ENCODE measurements at places on chromosomes 16 and 17.

- H3K4me1 ChIP-seq, result no peaks in the 10 kb centered on the region
- no peak overlapping the region for H3K4me3 ChIP-seq
Measured at GRCh38 chr16:89155184-89155679, 16.3 kb upstream of the CDH15 start.

- no peak overlapping the region for H3K27ac ChIP-seq
- H3K4me3 ChIP-seq, result no peak overlapping the region
- no peaks in the 10 kb centered on the region for H3K27me3 ChIP-seq
- no peaks in the 10 kb centered on the region for H3K36me3 ChIP-seq
Measured at GRCh38 chr16:85492295-85492864, 120.7 kb upstream of the GSE1 start.

DNA sequence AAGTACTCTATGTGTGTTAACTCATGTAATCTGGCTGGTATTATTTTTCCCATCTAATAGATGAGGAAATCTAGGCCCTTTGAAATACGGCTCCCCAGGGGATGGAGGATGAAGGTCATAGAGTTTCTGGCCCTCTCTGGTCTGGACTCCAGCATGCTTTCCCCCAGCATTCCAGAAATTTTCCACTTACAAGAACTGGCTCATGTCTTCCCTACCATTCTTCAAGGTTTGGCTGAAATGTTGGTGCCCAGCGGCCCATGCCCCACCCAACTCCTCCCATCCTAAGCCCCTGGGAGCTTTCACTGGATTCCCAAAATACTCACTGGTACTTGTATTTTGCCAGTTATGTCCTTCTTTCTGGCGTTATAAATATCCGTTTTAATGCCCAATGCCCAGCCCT lies 237.5 kb upstream of the NLRP1 start:
- H3K27me3 ChIP-seq, result no peaks in the 10 kb centered on the region
- no peaks in the 10 kb centered on the region for H3K36me3 ChIP-seq
- H3K4me1 ChIP-seq, result no peaks in the 10 kb centered on the region
- H3K4me3 ChIP-seq, result no peak overlapping the region

GRCh38 chr17:38508954-38509771 lies 80.9 kb downstream of the ARHGAP23 start:
- H3K36me3 ChIP-seq, result peaks cover 2% of the 10 kb centered on the region
- DNase-seq, result peak; percentile 89
- no peak overlapping the region for H3K4me3 ChIP-seq
- no peaks in the 10 kb centered on the region for H3K27me3 ChIP-seq
- no peak overlapping the region for H3K27ac ChIP-seq

GRCh38 chr17:80795754-80796153 lies 195.9 kb upstream of the CHMP6 start:
- no peak overlapping the region for H3K27ac ChIP-seq
- no peak overlapping the region for H3K4me3 ChIP-seq
- no peaks in the 10 kb centered on the region for H3K27me3 ChIP-seq
- H3K36me3 ChIP-seq, result no peaks in the 10 kb centered on the region
- DNase-seq, result peak; percentile 74

GRCh38 chr17:55444471-55445441 lies 23.1 kb upstream of the MMD start:
- no peaks in the 10 kb centered on the region for H3K36me3 ChIP-seq
- no peaks in the 10 kb centered on the region for H3K27me3 ChIP-seq
- H3K27ac ChIP-seq, result no peak overlapping the region
- DNase-seq, result no peak
- H3K4me3 ChIP-seq, result no peak overlapping the region

DNA sequence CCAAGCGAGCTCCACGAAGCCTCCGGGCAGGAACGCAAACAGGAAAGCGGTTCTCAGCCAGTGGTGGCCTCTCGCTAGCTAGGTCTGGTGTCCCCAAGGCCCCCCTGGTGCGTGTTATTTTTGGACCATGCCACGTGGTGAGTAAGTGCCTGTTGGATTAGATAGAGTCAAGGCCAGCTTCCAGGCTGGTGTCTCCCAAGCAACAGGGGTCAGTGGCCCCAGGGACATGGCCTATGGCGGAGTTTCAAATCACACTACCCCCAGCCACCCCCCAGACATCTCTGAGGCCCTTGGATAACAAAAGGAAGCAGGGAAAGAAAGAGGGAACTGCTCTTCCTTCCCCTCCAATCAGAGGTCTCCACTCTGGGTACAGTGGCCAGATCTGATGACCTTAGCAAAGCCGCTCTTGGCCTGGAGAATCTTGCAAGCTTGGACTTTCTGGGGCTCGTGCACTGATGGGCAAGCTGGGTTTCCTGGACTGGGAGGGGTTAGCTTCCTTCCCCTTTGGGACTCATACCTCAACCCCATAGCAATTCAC lies 58.2 kb downstream of the MAF start:
- H3K27ac ChIP-seq, result no peak overlapping the region
- no peak overlapping the region for H3K4me3 ChIP-seq
- no peaks in the 10 kb centered on the region for H3K36me3 ChIP-seq

DNA sequence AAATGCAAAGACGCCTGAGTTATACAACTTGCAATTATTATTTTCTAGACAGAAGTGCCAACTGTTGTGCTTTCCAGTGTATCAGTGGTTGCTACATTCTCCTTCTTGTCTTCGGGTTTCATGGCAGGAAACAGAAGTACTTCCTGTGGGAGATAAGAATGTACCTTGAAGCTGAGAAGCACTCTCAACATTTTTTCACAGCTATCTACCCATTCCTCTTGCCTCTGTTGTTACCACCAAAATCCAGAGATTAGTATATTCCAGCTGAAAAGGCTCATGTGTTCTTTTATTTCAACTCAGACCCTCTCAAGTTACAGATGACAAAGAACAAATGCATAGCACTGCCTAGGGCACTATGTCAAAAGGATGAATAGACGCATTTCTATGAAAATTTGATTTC lies 4.8 kb upstream of the ADAT1 start:
- H3K4me3 ChIP-seq, result no peak overlapping the region
- H3K4me1 ChIP-seq, result no peaks in the 10 kb centered on the region
- no peaks in the 10 kb centered on the region for H3K27me3 ChIP-seq
- no peak overlapping the region for H3K27ac ChIP-seq
- no peak for DNase-seq

- no peak overlapping the region for H3K27ac ChIP-seq
- H3K4me1 ChIP-seq, result no peaks in the 10 kb centered on the region
- no peaks in the 10 kb centered on the region for H3K27me3 ChIP-seq
- peak; percentile 43 for DNase-seq
- no peaks in the 10 kb centered on the region for H3K36me3 ChIP-seq
- no peak overlapping the region for H3K4me3 ChIP-seq
Measured at GRCh38 chr17:19322861-19323260, 39.7 kb downstream of the B9D1 start.

DNA sequence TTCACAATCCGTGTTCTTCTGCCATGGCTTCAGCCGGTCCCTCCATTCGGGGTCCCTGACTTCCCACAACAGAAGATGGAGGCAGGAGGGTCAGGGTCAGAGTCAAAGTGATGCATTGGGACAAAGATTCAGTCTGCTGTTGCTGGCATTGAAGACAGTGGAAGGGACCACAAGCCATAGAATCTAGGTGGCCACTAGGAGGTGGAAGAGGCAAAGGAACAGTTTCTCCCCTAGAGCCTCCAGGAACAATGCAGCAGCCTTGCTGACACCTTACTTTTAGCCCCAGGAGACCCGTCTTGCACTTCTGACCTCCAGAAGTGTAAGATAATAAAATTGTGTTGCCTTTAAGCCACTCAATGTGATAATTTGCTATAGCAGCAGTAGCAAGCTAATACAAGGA lies 55.9 kb downstream of the MFSD11 start:
- H3K27me3 ChIP-seq, result no peaks in the 10 kb centered on the region
- no peaks in the 10 kb centered on the region for H3K36me3 ChIP-seq
- no peak for DNase-seq
- H3K4me3 ChIP-seq, result no peak overlapping the region
- H3K27ac ChIP-seq, result no peak overlapping the region

DNA sequence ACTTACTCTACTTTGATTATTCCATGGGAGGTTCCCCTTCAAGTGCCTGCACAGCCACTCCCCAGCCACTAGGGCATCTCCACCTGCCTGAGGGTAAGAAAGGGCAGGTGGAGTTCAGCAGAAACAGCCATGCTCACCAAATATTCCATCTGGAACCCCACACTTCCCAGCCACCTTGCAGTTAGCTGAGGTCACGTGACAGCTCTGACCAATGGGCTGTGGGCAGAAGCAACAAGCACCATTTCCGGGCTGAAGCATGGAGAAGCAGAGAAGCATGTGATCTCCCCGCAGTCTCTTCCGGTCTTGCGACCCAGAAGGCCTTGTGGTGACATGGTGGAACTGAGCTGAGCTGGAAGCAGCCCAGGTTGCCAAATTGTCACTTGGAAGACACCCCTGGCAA lies 108.6 kb downstream of the CCT6B start:
- H3K27me3 ChIP-seq, result no peaks in the 10 kb centered on the region
- no peak overlapping the region for H3K27ac ChIP-seq
- DNase-seq, result no peak
- no peak overlapping the region for H3K4me3 ChIP-seq

DNA sequence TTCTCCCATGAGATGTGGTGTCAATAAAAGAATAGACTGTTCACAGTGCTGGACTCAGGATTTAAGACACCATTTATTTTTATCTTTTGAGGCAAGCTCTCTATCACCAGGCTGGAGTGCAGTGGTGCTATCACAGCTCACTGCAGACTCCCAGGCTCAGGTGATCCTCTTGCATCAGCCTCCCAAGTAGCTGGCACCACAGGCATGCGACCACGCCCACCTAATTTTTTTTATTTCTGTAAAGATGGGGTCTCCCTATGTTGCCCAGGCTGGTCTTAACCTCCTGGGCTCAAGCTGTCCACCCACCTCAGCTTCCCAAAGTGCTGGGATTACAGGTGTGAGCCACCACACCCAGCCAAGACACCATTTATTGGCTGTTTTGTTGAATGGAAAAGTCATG lies 18.6 kb upstream of the DRG2 start:
- no peak for DNase-seq
- H3K27ac ChIP-seq, result no peak overlapping the region

DNA sequence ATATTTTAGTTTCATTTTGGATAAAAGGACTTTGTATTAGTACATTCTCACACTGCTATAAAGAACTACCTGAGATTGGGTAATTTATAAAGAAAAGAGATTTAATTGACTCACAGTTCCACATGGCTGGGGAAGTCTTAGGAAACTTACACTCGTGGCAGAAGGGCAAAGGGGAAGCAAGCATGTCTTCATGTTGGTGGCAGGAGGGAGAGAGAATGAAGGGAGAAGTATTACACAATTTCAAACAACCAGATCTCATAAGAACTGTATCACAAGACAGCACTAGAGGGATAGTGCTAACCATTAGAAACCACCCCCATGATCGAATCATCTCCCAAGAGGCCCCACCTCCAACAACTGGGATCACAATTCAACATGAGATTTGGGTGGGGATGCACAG lies 142.9 kb downstream of the USP31 start:
- H3K4me3 ChIP-seq, result no peak overlapping the region
- H3K27me3 ChIP-seq, result no peaks in the 10 kb centered on the region
- no peak for DNase-seq
- no peaks in the 10 kb centered on the region for H3K4me1 ChIP-seq

- H3K36me3 ChIP-seq, result no peaks in the 10 kb centered on the region
- peak overlapping the region; percentile 81 for H3K4me3 ChIP-seq
- no peak for DNase-seq
- H3K4me1 ChIP-seq, result no peaks in the 10 kb centered on the region
- no peak overlapping the region for H3K27ac ChIP-seq
- H3K27me3 ChIP-seq, result no peaks in the 10 kb centered on the region
Measured at GRCh38 chr17:62704381-62704971, 77.0 kb downstream of the MRC2 start.

DNA sequence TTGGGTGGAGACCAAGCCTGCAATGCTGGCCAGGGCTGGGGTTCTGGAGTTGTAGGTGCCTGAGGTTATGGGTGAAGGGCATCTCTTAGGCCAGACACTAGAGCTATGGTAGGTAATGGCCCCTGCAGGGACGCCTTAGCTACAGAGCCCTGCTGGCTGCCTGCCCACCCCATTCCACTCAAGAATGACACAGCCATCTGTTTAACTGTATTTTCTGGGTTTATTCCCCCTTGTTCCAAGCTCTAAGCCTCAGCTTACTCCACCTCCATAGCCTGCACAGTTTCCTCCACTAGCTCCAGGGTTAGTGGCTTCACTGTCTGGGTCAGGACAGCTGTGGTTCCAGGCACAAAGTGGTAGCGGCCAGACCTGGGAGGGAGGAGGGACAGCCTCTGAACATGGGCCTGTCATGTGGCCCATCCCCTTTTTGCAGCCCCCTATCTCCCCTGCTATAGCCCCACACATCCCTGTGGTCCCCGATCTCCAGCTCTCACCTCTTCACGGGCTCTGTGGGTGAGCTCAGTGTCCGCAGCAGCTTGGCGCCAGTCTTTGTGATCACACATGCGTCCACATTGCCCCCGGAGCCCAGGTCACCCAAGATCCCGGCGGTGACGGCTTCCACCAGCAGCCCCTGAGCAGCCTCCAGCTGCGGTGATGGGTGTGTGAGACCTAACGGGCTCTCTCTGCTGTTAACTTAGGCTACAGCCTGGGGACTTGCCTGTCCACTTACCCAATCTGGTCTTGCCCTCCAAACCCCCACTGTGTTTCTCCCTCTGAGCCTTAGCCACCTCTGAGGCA lies 2.1 kb downstream of the PSMB10 start:
- no peaks in the 10 kb centered on the region for H3K27me3 ChIP-seq
- H3K4me1 ChIP-seq, result no peaks in the 10 kb centered on the region
- no peak overlapping the region for H3K4me3 ChIP-seq

- DNase-seq, result no peak
- H3K4me3 ChIP-seq, result no peak overlapping the region
- H3K27me3 ChIP-seq, result no peaks in the 10 kb centered on the region
Measured at GRCh38 chr17:33475594-33475993, 182.5 kb upstream of the ASIC2 start.

GRCh38 chr16:68626557-68626956 lies 18.6 kb upstream of the CDH3 start:
- no peaks in the 10 kb centered on the region for H3K27me3 ChIP-seq
- H3K36me3 ChIP-seq, result no peaks in the 10 kb centered on the region
- H3K4me3 ChIP-seq, result no peak overlapping the region
- DNase-seq, result no peak

- no peak for DNase-seq
- H3K4me3 ChIP-seq, result no peak overlapping the region
- no peaks in the 10 kb centered on the region for H3K4me1 ChIP-seq
- H3K27ac ChIP-seq, result no peak overlapping the region
Measured at GRCh38 chr17:59533694-59534093, 31.7 kb upstream of the DHX40 start.

DNA sequence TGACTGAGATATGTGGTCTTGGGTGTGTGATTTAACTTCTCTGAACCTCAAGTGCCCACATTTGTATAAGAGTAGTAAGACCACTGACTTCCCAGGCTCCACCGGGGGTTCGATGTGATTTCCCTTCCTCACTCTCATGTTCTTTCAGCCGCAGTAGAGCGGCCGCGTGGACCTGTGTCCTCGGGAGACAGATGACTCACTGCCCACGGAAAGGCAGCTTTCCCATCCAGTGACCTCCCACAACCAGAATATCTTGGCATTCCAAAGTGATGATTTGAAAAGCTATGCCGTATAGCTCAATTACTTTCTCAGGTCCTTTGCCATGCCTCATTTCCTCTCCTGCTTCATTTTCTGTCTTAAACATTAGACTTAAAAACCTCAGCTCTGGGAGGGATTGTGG lies 73.6 kb downstream of the IL21R start:
- peak; percentile 54 for DNase-seq
- no peak overlapping the region for H3K27ac ChIP-seq
- no peak overlapping the region for H3K4me3 ChIP-seq
- H3K4me1 ChIP-seq, result no peaks in the 10 kb centered on the region
- no peaks in the 10 kb centered on the region for H3K36me3 ChIP-seq

- no peak overlapping the region for H3K27ac ChIP-seq
- DNase-seq, result no peak
- H3K36me3 ChIP-seq, result no peaks in the 10 kb centered on the region
- H3K27me3 ChIP-seq, result no peaks in the 10 kb centered on the region
- H3K4me1 ChIP-seq, result no peaks in the 10 kb centered on the region
Measured at GRCh38 chr16:24499193-24499814, 40.1 kb upstream of the RBBP6 start.

All from aorta (tissue), 5 donors.